ENCODE measurements at places on chromosomes 16 and 17.

GRCh38 chr16:82229800-82230619 is 60.0 kb upstream of the MPHOSPH6 start:
- DNase-seq: peak; percentile 69

GRCh38 chr16:74304164-74304834 is 7.7 kb downstream of the PSMD7 start:
- DNase-seq: no peak

DNA sequence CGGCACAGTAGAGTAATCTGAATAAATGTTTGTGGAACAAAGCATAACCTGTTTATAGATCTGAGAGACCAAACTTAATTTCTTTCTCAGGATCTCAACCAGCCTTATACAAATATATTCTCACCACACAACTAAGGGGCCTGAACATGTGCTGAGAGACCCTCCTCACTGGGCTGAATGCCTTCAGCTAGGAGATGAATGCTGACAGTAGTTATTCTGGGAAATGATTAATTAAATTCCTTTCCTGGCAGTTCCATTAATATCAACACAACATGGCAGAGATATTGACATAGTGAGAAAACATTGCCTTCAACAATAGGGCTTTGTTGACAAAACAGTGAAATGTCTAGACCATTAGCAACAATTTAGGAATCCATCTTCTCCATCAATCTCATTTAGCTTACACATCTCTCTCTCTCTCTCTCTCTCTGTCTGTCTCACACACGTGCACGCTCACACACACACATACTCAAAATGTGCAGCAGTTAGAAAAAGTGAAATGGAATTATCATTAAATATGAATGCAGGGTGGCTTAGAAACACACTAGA is 780.8 kb upstream of the CDH8 start:
- DNase-seq: peak; percentile 18

DNA sequence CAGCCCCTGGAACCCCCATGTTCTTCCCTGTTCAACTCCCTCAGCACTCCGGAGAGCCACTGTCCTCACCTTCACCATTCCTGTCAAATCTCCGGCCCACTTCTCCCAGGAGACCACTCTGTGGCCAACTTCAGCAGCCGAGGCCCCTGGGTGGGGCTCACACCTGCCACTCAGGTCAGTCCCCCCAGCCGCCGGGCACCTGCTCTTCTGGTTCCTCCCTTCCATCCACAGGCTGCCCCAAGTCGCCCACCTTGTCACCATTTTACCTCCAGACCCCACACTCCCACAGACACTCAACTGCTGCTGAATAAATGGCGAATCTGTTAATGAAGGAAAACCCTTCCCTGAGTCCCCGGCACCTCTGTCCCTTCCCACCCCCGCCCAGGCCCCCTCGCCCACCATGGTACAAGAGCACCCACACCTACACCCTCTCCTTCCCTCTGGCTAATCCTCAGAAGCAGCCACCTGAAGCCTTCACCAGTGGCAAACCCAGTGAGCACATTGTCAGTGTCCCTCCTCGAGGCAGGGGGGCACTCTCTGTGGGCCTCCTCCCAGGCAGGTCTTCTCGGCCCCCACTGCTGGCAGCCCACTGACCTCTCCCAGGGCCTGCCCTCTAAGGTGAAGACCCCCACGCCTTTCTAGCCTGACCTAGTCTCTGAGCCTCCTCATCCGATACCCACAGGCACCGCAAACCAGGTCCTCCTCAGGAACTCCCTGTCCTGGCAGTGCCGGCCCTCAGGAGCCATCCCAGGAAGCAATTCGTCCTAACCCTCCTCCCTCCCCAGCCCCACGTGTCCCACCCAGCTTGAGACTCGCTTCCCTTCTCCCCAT is 8.2 kb downstream of the CANT1 start:
- DNase-seq: no peak
